ENCODE measurements at places on chromosomes 7 and 10.

DNA sequence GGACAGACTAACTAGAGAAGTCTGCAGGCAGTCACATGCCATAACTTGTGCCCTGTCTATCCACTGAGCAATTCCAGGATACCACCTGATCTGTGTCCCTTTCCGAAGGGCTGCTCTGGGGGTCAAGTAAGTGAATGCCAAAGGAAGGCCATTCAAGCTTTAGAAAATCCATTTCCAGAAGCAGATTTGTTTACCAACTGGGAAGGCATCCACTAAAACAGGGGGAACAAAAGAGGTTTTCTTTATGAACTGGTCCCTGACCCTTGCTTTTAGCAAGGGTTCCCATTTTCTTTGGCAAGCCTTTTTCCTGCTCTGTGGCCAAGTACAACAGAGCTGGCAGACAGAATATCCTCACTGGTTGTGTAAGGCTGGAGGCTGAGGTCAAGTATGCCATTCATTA lies 36.5 kb downstream of the ITPRID1 start:
- DNase-seq, result no peak

- DNase-seq, result no peak
These were observed 239.9 kb upstream of the KCND2 start for GRCh38 chr7:120033114-120033513.

- peak; percentile 86 for DNase-seq
These were observed 605.4 kb downstream of the INHBA start for GRCh38 chr7:41097501-41097900.

DNA sequence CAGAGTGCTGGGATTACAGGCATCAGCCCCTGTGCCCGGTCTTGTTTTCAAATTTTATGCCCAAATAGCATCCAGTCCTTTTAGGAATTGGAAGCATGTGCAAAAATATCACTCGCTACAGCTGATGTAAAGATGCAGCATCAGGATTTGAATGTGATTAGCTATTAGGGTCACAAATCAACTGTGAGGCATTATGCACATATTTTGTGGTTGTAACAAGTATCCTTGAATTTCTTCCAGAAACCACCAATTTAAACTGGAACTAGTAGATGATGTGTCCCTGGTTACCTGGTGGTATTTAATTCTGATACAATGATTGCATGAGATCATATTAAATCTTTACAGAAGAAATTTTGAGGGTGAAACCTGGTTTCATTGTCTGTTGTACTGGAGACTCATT lies 41.0 kb upstream of the ITGA8 start:
- no peak for DNase-seq

- no peak for DNase-seq
These were observed 109.6 kb downstream of the KIAA1217 start for GRCh38 chr10:24318517-24318916.

DNA sequence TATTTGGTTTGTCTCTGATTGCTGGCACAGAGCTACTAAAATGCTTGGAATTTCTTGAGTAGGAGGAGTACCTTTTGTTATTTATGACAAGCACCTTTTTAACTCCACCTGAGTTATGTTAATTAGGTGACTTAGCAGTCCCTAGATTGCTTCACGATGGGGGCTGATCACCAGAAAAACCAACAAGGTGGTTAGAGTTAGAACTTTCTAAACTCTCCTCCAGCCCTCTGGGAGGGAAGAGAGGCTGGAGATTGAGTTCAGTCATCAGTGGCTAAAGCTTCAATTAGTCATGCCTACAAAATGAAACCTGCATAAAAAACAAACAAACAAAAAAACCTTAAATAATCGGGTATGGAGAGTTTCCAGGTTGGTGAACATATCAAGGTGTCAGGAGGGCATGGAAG lies 23.6 kb upstream of the ING3 start:
- DNase-seq, result no peak

DNA sequence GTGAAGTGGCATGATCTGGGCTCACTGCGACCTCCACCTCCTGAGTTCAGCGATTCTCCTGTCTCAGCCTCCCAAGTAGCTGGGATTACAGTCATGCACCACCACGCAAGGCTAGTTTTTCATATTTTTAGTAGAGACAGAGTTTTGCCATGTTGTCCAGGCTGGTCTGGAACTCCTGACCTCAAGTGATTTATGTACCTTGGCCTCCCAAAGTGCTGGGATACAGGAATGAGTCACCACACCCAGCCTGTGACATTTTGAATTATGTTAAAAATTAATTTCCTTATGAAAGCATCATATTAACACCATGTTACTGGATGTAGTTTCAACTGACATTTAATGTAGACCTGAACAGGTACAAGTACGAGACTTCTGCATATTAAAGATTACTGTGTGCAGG lies 24.3 kb downstream of the ABCB4 start:
- DNase-seq, result no peak

DNA sequence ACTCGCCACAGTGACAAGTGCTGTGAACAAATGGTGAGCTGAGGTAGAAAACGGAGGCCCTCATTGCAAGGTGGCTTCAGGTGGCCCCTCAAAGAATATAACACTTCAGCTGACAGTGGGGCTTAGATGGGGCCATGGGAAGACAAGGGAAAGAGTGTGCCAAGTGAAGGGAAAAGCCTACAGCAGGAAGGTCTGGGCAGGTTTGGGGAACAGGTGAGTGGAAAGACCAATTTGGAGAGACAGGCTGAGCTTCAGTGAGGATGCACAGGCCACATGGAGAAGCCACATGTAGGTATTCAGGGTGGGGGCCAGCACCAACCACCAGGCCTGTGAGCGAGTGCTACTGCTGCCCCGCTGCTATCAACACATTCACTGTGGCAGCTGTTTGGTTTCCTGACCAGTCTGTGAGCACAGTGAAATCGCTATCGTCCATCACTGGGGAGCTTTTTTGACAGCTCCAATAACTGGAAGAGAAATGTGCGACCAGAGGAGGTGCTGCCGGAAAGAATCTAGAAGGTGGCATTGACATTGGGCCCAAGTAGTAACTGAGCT lies 3.4 kb downstream of the POLD2 start:
- no peak for DNase-seq

DNA sequence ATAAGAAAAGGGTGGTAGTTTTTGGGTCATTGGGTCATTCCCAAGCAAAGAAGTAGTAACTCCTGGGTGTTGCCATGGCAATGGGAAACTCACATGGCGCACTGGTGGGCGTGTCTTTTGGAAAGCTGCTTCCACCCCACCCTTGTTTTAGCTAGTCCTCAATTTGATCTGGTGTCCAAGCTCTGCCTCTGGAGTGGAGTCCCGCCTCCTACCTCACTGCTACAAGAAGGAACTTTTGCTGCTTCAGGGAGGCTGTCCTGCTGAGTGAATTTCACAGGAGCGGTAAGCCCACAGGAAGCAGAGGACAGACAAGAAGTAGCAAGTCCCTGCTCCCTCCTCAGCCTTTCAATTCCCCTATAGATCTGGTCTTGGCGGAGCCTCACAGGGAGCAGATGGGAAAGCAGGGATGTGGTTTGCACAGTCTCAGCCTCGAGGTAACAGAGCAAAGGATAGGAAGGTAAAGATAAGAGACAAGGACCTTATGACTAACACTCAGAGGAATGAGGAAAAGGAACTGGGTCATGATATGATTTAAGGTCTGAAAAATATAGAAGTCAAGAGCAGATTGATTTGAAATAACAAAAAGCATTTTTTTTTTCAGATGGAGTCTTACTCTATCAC lies 700.3 kb downstream of the TNS3 start:
- DNase-seq, result no peak

DNA sequence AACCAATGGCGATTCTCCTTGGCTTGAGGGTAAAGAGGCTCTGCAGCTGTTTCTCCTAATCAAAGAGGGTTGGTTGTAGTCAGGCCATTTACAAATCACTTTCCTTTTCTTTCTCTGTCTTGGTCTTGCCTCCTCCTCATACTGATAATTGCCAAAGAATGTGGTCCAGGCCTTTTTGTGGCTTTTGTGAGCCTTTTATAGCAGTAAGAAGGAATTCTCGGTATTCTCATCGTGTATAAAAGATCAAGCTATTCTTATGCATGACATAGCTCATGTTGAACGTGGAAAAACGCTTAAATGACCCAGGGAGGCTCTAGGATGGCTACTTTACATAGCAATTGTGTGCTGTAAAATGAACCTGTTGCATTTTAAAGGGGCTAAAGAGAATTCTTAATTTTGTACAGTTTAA lies 62.6 kb downstream of the RBM20 start:
- peak; percentile 73 for DNase-seq

DNA sequence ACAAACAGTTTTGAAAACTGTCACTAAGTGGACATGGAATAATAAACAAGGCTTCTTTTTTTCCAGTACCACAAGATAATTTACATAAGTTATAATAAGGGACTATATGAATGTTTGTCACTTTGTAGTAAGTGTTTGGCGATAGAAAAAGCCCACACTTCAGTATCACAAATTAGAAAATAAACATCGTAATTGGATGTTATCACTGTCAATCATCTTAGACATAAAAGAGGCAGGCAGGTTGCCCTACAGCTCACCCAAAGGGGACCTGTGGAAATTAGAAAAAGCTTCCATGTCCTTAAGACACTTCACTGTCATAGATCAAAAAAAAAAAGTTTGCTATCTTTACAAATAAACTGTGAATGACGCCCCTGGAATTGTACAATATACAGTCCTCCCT lies 3.6 kb upstream of the NOC3L start:
- no peak for DNase-seq

DNA sequence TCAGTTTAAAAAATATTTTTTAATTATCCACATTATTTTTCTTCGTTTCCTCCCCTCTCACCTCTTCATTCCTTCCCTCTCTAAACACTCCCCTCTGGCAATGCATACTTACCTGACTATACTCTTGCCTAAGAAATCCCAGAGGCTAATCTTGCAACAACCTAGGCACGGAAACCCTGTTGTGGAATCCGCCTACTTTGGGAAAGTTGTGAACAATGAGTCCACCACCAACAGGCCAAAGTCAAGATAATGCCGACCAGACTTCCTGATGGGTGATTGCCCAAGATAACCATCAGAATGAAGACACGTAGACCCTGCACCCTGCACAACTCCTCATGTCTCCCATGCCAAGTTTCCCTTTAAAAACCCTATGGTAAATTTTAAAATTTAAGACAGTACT lies 521.5 kb downstream of the KIF20B start:
- DNase-seq, result no peak

GRCh38 chr7:85055906-85056305 lies 130.9 kb downstream of the SEMA3D start:
- DNase-seq, result no peak

GRCh38 chr10:1293157-1293556 lies 237.0 kb downstream of the WDR37 start:
- DNase-seq, result no peak

DNA sequence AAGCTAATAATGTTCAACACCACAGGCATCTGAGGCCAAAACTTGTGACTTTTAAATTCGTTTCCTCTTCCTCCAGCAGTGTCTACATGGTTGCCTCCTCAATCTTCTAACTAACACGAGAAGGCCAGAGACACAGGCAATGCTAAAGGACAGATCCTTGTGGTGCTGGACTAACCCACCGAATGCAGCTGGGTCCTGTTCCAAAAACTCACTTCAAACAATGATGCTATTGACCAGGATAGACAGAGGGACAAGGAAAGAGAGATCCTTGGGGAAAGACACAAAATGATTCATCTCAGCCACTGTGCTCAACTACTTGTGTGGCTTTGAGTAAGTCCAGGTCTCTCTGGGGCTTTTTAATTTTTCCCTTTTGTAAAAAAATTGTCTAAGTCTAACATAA lies 107.6 kb downstream of the KCNMA1 start:
- DNase-seq, result no peak

- no peak for DNase-seq
These were observed 27.9 kb upstream of the HPS1 start for GRCh38 chr10:98474628-98475027.

DNA sequence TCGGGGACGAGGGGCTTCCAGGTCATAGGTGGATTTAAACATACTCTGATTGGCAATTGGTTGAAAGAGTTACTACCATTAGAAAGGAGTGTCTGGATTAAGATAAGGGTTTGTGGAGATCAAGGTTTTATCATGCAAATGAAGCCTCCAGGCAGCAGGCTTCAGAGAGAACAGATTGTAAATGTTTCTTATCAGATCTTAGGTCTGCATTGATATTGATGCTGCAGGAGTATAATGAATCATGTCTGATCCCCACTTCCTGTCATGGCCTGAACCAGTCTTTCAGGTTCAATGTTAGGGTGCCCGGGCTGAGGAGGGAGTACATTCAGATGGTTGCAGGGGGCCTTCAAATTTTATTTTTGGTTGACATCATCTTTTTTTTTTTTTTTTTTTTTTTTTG lies 51.4 kb downstream of the SH3PXD2A start:
- no peak for DNase-seq

DNA sequence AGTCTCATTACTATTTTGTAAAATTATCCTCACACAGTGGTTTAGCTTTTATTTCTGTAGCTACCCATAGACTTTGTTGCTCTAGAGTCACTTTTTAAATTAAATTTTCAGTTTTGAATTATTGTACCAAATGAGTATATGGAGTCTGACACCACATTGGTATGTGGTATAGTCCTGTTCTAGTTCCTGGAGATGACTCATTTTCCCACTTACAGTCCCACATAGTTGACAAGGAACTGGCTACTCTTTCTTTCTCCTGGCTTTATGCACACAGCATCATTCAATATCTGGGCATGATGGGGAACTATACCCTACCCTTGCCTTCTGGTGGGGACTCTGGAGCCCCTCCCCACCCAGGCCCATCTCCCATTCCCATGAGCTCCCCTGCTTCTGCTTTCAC lies 92.6 kb upstream of the RAB11FIP2 start:
- DNase-seq, result no peak

- no peak for DNase-seq
These were observed 86.5 kb downstream of the TRIL start for GRCh38 chr7:28871631-28872030.

- DNase-seq, result no peak
These were observed 25.8 kb downstream of the ZNF800 start for GRCh38 chr7:127366680-127367079.

DNA sequence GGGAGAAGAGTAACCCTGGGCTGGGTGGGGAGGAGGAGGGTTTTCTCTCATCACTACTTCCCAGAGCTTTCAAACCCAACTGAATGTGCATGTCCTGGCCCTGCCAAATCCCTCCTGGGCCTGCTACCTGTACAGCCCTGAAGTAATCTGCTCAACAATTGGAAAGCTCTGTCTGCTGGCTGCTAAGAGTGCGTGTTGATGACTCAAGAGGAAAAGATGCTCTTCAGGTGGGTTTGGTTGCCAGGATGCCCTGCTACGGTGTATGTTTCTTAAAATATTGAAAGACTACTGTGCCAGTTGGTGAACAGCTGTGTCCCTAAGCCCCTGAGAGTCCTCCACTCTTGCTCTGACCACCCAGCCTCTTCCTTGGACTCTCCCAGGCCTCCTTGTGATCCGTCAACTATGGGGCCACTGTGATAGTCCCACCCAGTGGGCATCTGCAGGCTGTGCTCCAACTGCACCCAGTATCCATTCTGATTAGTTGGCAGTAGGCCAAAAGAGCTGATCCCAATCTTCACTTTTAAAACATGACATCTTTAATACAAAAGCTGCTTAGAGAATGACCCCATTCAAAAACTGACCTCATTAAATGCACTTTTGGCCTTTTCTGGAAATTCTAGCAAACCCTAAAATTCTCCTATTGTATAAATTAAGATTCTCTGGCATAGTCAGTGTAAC lies 85.6 kb downstream of the AOAH start:
- DNase-seq, result no peak
